ENCODE measurements at places on chromosomes 5 and 9. TPM values are rescaled to one million over a fixed set of nuclear protein-coding genes. Genes with fewer than 3 reads are reported as not detected.

Gene OMD
- not detected for total RNA-seq

Gene FRMPD1
- 0.19 TPM for total RNA-seq

Gene IFNB1
- not detected for total RNA-seq

Gene PCDHB10
- 3.9 TPM for total RNA-seq

Gene PFN3
- not detected for total RNA-seq

Gene CCL27
- total RNA-seq, result not detected

Gene LHX6
- total RNA-seq, result 2.5 TPM

Gene TRAPPC13
- total RNA-seq, result 45.8 TPM

Gene PCA3
- not detected for total RNA-seq

Gene C1QTNF3
- total RNA-seq, result not detected

DNA sequence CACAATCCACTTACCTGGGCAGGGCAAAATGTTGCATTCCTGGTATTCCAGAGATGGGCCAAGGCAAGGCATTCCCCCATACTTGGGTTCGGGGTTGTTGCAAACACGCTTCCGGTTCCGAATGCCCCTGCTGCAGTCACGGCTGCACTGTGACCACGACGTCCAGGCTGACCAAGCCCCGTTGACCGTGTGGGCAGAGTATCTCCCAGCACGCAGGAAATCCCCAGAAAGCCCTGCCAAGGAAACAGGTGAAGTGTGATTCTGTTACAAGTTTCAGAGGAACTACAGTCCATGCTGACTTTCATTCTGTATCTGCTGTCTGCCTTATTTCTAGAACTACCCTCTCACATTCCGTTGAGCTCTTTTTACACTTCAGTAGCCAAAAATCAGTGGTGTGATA lies 483.0 kb downstream of the SEMA5A start:
- DNase-seq, result no peak

GRCh38 chr5:127517110-127517479 lies 345 bp upstream of the PRRC1 start:
- no peak for DNase-seq

DNA sequence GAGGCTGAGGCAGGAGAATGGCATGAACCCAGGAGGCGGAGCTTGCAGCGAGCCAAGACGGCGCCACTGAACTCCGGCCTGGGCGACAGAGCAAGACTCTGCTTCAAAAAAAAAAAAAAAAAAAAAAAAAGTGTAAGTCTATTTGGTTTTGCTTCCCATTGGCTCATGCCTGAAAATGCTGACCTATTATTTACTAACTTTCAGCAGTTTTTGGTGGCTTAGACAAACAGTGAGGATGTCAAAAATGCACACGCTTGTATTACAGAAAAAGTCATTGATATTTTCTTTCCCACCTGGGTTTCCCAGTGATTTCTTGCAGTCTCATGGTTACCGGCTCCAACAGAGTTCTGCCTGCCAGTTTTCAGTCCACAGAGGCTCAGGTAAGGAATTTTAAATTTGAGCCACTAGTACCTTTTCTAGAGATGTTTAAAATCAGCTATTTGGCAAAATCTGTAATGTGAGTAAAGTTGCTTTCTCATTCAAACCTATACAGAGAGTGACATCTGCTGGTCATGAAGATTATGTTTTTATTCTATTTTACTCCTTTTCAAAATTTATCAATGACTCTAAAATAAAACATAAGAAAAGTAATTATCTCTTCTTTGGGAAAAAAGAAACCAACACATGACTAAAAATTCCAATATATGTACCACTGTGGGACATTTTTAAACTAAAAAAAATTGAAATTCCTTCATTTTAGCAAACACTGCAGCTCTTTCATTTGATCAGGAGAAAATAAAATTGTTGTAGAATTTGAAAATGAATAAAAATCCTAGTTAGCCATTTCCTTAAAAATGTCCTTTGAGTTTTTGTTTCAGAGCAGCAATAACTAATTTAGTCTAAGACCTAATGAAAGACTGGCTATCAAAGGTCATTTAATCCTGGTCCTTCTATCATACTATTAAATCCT lies 8.8 kb downstream of the FAM200C start:
- DNase-seq, result peak; percentile 23

GRCh38 chr9:13491493-13492424 lies 212.3 kb upstream of the MPDZ start:
- no peak for DNase-seq

GRCh38 chr5:146993876-146994530 lies 115.4 kb upstream of the PPP2R2B start:
- DNase-seq, result no peak

GRCh38 chr9:121278477-121279261 lies 10.7 kb downstream of the GSN start:
- DNase-seq, result peak; percentile 93

- DNase-seq, result no peak
Observed at GRCh38 chr9:37083654-37084053, 36.7 kb upstream of the ZCCHC7 start.

GRCh38 chr5:149730620-149731331 lies 666 bp downstream of the PPARGC1B start:
- DNase-seq, result peak; percentile 35
